Stimulated activated CD8-positive, alpha-beta memory T cell treated with anti-CD3 and anti-CD28 coated beads, Interleukin-15, amount 100 ng/mL, for 48 hours (primary cell): ENCODE measurements at places on chromosomes 1 and 21.

DNA sequence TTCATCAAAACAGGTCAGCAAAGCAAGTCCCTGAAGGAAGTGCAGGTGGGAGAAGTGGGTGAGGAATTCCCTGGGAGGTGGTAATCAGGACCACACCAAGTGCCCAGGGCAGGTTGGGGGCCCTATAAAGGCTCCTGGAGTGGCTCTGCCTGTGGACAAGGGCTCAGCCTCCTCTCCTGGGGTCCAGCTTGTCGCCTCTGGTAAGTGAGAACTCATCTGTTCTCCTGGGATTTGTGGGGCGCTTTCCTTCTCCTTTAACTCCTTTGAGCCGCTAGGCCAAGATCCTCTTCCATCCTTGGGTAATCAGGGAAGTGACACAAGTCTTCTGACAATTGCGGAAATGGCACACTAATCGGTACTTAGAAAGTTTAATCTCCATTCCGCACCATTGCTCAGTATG, at the start of gene SPRR4:
Gene SPRR4, plus strand, starts transcription at position 154 of the 400 bp plus-strand sequence. CDS start 1,243 bp downstream, outside the sequence.
- no peak for DNase-seq

DNA sequence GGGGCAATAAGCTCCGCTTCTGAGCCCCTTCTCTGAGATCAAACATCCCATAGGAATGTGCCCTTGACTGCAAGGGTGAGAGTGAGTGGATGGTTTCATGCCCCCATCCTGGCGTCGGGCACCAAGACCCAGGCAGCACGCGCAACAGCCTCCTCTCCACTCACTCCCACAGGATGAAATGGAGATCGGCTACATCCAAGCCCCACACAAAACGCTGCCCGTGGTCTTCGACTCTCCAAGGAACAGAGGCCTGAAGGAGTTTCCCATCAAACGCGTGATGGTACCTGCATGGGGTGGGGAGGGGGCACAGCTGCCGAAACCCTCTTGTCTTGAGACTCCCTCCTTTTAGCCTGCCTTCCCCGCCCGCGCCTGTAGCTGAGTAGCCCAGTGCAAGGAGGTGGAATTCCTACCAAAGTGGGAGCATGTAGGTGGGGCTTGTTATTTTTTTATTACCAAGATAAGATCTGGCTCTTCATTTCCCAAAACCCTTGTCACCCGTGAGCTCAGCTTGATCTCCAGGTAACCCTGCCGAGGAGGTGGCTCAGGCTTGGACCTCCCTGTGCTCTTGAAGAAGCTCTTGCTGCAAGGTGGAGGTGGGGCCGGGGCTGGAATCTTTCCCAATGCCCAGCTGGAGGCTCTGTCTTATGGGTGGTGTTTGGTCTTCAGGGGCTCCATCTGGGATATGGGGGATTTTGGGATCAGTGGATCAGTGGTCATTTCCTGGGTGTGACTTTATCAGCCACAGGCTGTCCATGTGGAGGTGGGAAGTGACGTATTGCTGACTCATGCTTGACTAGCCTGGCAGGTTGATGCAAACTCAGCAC, 24.0 kb upstream of the PADI6 start:
- DNase-seq: no peak

DNA sequence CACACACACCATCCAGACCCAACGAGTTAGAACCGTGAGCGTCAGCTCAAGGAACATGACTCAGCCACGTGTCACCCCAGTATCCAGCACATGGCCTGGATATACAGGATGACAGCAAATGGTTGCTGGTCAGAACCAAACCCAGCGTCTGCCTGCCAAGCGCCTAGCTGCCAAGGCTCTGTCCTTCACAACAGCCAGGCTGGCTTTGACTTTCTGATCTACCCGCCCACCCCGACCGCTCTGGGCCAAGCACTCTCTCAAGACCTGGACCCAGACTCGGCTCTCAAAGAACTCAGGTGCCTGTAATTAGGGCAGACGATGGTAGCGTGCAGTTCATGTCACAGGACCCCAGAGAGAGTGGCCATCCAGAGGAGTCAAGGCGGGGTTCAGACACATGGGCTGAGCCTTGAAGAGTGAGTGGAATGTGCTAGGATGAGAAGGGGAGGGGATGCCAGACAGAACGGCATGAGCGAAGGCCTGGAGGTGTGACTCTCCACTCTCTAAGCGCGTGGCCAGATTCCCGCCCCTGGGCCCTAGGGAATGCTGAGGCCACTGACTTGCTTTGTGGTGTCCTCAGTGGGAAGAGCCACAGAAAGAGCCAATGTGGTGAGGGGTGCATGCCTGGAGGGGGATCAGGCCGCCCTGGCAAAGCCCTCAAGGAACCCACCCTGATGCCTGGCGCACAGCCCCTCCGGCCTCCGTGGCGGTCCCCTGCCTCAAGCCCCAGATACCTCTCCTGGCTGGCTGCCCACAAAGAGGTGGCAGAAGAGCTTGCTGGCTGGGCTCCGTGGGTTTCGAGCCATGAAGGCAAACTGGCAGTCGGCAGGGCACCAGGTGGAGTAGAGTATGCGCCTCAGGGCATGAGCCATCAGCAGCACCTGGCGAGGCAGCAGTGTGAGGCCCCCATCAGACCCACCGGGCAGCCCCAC, 7.0 kb downstream of the SH2D5 start:
- DNase-seq: no peak

GRCh38 chr1:217369996-217370551, 260.8 kb downstream of the GPATCH2 start:
- no peak for DNase-seq

DNA sequence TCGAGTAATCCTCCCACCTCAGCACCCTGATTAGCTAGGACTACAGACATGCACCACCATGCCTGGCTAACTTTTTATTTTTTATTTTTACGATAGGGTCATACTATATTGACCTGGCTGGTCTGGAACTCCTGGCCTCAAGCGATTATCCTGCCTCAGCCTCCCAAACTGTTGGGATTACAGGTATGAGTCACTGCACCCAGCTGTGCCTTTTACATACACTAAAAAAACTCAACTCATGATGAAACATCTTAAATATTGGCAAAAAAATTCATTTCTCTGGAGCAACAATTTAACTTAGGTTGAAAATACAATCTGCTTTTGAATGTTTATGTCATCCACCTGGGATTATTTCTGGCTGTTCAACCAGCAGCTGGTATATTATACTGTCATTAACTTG, 598.3 kb upstream of the ZP4 start:
- no peak for DNase-seq

DNA sequence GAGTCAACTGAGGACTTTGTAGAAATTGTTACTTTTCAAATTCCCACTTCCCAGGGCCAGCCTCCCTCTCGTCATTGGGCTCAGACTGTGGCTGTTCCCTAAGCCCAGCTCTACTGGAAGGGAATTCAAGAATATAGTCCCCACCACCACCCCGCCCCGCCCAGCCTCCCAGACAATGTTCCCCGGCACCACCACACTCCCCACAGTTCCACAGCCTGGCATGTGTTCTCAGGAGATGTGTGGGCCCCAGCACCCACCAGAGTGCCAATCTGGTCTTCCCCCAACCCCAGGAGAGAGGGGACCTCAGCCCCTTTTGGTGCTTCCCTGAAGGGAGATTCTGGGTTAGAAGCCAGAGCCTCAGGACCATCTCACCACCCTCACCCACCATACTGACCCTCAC, 120.1 kb downstream of the SYT2 start:
- no peak for DNase-seq

DNA sequence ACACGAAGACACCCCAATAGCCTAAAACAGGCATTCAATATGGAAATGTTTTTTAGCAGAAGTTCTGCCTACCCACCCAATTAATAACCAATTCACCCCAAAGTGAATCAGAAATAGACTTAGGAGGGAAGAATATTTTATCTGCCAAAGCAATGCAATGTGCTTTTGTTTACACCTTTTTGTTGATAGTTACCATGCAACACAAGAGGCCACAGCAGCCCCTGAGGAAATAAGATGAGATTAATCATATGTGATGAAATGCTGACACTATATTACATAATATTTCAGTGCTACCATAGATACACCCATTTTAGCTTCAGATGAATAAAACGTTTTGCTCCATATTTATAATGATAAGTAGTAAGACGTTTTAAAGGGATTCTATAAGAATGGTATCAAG, 60.9 kb upstream of the RGS2 start:
- DNase-seq: no peak

GRCh38 chr1:107786203-107786845, 178.7 kb downstream of the VAV3 start:
- DNase-seq: no peak

DNA sequence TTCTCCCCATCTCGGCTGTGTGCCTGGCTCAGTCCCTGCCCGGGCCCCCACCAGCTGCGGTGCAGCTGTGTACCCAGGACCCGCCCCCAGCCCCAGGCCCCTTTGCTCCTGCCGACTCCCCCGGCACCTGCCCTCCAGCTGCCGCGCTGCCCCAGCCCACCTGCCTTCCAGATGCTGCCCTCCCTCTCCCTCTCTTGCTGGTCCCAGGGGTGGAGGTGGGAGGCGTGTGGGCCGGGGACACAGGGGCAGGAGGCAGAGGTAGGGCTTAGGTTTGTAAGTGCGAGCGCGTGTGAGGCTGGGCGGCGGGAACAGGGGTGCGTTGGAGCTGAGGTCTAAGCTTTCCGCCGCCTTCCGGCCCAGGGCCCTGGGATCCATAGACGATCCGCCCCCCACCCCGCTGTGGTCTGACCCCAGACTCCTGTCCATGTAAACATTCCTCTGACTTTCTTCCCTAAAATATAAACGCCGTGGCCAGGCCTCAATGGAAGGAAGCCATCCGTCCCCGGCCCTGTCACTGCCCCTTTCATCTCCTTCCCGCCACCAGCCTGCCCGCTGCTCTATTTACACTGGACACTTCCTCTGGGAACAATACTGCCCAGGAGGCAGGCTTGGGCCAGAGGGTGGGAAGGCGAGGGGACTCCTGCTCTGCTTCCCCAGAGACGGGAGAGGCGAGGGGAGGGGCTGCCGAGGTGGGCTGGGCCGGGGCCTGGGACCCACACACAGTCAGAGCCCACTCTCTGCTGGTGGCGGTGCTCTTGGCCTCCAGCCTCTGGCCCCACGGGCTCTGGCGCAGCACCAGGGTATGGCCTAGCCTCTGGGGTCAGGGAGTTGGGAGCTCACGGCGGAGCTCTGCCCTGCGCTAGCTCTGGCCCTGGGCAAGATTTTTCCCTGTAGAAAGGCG, 128.3 kb downstream of the CASZ1 start:
- no peak for DNase-seq

GRCh38 chr21:43645136-43645891, 14.0 kb downstream of the HSF2BP start:
- DNase-seq: no peak

GRCh38 chr1:164709126-164709525, 150.1 kb downstream of the PBX1 start:
- DNase-seq: no peak

- no peak for DNase-seq
Observed at GRCh38 chr21:33015096-33015495, 10.6 kb upstream of the OLIG2 start.

- no peak for DNase-seq
Observed at GRCh38 chr1:181894439-181894859, 167.1 kb downstream of the ZNF648 start.

GRCh38 chr1:33460947-33461629, 11.4 kb upstream of the ZSCAN20 start:
- no peak for DNase-seq

DNA sequence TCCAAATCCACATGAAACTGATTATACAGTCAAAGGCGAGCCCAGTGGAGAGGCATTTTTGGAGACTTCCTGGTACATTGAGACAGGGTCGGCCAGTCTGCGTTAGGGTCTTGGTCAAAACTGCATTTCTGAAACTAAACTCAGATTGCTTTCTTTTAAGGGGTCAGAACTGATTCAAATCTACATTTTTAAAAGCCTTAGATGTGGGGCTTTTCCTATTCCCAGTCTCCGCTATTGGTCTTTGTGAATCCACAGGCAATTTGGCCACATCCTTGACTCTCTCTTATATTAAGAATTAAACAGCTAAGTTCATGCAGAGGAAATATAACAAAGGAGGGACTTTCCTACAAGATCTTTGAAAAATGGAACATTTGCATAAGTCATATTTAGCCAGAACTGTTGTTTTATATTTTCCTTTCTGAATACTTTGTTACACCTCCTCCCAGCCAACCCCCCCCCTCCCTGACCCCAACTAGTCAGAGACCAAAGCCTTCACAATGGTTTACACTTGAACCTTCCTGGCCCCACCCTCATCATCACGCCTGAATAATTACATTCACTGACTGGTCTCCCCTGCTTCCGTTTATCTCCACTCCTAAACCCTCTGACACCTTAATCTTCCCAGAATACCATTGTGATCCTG, 30.9 kb downstream of the SELL start:
- peak; percentile 60 for DNase-seq

DNA sequence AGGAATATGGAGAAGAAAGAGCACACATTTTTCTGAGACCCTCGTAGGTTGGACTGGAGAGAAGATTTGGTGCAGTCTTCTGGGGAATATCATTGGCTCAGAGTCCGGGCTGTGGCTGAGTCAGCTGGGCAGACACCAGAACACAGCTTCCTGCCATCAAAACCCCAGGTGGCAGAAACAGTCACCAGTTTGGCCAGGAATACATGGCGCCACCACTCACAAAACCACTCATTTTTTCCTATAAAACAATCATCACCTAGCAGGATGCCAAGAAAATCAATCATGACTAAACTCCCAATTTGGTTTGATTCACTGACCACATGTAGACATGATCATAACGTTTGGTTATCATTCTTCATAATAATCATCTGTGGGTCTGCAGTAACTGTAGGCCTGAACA, 178.1 kb upstream of the PBX1 start:
- DNase-seq: no peak

DNA sequence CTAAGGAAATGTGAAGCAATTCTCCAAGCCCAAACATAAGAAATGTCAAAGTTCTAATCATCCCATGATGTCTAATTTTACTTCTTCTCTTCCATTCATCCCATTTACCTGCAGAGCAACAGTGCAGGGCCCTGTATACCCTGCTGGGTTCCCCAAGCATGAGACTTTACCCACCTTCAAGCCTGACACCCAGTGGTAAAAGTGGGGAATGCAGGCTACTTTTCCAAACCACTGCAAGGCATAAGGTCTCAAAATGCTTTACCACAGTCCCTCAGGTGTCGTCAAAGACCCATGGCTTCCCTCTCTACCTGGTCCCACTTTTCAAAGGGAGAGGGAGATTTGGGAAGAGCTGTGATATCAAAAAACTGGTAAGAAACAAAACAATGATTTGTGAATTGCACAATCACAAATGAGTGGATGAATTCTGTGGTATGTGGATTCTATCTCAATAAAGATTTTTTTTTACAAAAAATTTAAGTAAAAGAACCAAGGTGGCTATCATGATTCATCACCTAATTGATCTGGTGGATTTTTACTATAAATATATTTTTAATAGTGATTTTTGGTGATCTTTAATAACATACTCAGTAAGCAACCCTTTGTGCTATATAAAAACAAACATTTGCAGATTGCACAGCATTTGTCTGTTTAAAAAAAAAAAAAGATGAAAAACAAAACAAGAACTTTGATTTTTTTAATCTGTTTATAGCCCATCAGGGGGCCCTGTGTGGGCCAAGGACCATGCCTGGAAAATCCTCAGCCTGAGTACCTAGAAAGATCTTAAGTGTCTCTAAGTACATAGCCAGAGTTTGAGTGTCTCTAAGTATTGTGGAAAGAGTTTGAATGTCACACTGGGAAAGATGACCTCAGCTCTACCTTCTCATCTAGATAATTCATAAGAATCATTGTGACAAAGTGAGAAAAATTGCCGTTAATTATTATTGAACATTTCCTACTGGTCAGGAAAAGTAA, 73.1 kb upstream of the GJB5 start:
- DNase-seq: peak; percentile 22
